ENCODE measurements at places on chromosomes 1 and 21.

- no peaks in the 10 kb centered on the region for H3K4me1 ChIP-seq
- H3K36me3 ChIP-seq: no peaks in the 10 kb centered on the region
- no peaks in the 10 kb centered on the region for H3K27me3 ChIP-seq
- H3K4me3 ChIP-seq: no peak overlapping the region
Observed at GRCh38 chr1:157771661-157772425, 5.1 kb downstream of the FCRL2 start.

- no peak overlapping the region for H3K4me3 ChIP-seq
- H3K27ac ChIP-seq: no peak overlapping the region
- no peaks in the 10 kb centered on the region for H3K4me1 ChIP-seq
Observed at GRCh38 chr21:25967901-25968438, 202.6 kb downstream of the APP start.

GRCh38 chr1:231953660-231954059, 327.1 kb downstream of the DISC1 start:
- no peaks in the 10 kb centered on the region for H3K27me3 ChIP-seq
- H3K36me3 ChIP-seq: no peaks in the 10 kb centered on the region
- peaks cover 4% of the 10 kb centered on the region for H3K4me1 ChIP-seq
- H3K4me3 ChIP-seq: no peak overlapping the region

DNA sequence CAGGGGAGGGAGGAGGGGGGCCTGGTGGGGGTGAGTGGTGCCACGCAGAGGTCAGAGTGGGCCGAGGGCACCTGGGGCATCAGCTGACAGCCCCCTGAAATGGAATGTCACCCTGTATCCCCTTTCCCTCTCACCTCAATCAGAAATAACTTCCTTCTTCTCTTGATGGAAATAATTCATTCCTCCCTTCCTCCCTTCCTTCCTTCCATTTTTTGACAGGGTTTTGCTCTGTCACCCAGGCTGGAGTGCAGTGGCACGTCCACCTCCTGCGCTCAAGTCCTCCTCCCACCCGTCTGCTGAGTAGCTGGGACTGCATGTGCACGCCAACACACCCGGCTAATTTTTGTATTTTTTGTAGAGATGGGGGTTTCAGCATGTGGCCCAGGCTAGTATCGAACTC, 48.4 kb upstream of the LRRC3 start:
- no peaks in the 10 kb centered on the region for H3K27me3 ChIP-seq
- H3K27ac ChIP-seq: no peak overlapping the region
- no peaks in the 10 kb centered on the region for H3K4me1 ChIP-seq
- DNase-seq: no peak
- H3K36me3 ChIP-seq: peaks cover 3% of the 10 kb centered on the region

- no peaks in the 10 kb centered on the region for H3K36me3 ChIP-seq
- no peaks in the 10 kb centered on the region for H3K27me3 ChIP-seq
- no peak for DNase-seq
- H3K4me3 ChIP-seq: no peak overlapping the region
- H3K27ac ChIP-seq: no peak overlapping the region
Observed at GRCh38 chr21:14591882-14592281, 45.8 kb upstream of the SAMSN1 start.

- no peak for DNase-seq
- H3K4me1 ChIP-seq: no peaks in the 10 kb centered on the region
- no peak within 1 kb of the TSS for H3K4me3 ChIP-seq
- peaks cover 3% of the 10 kb centered on the region for H3K27me3 ChIP-seq
Observed at GRCh38 chr21:35048706-35049617, at the start of gene RUNX1. TSS of gene RUNX1 (minus strand) at chr21:35049302.

DNA sequence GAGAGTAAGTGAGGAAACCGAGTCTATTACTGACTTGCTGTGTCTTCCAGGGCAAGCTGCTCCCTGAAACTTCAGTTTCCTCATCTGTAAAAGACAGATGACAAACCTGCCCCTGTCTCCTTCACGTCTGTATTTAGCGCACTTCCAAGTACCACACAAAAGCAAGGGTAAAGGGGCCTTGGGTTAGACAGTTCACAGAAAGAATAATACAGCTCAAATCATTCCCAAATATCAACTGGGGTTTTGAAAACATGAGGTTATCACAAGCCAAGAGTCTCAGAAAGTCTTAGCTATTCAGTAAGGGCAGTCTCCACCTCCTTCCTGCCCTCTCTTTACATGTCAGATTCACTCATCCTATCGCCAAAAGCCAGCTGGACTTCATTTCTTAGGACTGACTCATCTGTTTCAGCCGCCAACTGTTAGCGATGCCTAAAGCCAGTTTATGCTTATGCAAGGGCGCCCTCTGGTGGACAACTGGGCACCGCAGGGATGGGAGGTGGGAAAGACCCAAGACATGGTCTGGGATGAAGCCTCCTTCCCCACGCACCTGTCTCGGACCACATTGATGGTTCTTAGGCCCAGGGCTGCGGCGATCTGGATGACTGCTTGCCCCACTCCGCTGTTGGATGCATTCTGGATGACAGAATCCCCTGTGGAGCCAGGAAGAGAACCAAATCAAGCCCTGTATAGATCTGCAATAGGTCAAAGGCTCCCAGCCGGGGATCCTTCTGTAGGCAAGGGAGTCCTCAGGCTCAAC, 21.1 kb upstream of the SRSF4 start:
- no peak overlapping the region for H3K4me3 ChIP-seq
- DNase-seq: peak; percentile 92
- H3K36me3 ChIP-seq: peaks cover 31% of the 10 kb centered on the region
- H3K4me1 ChIP-seq: peaks cover 4% of the 10 kb centered on the region
- no peaks in the 10 kb centered on the region for H3K27me3 ChIP-seq

GRCh38 chr1:89939059-89939570, 55.8 kb upstream of the ZNF326 start:
- no peaks in the 10 kb centered on the region for H3K27me3 ChIP-seq
- DNase-seq: peak; percentile 17
- peaks cover 39% of the 10 kb centered on the region for H3K36me3 ChIP-seq
- peak overlapping the region; percentile 43 for H3K27ac ChIP-seq

DNA sequence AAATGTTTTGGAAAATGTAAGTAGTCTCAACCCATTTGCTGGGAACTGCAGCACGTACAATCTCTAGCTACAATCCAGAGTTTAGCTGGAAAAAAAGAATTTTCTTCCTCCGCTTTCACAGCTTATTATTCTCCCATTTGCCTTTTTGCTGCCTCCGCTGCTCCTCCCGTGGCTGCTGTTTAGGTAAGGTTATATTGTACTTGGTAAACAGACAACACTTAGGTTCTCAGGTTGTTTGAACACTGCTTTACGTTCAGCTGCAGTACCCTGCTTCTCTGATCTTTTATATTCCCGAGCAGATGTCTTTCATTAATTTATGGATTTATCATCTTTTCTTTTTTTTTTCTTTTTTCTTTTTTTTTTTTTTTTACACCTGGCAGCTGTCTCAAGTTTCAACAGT, 14.3 kb downstream of the PROX1 start:
- H3K4me1 ChIP-seq: peaks cover 3% of the 10 kb centered on the region
- H3K27me3 ChIP-seq: no peaks in the 10 kb centered on the region
- no peak for DNase-seq
- H3K4me3 ChIP-seq: no peak overlapping the region

GRCh38 chr1:228794173-228794572, 58.9 kb downstream of the RHOU start:
- peaks cover 9% of the 10 kb centered on the region for H3K4me1 ChIP-seq
- DNase-seq: no peak
- H3K4me3 ChIP-seq: no peak overlapping the region
- no peaks in the 10 kb centered on the region for H3K27me3 ChIP-seq
- no peak overlapping the region for H3K27ac ChIP-seq

- H3K36me3 ChIP-seq: no peaks in the 10 kb centered on the region
- H3K27ac ChIP-seq: no peak overlapping the region
- H3K4me3 ChIP-seq: no peak overlapping the region
- DNase-seq: no peak
- H3K27me3 ChIP-seq: no peaks in the 10 kb centered on the region
- H3K4me1 ChIP-seq: peaks cover 11% of the 10 kb centered on the region
Observed at GRCh38 chr1:209307846-209308245, 275.7 kb upstream of the CAMK1G start.

GRCh38 chr1:193104502-193104906, 710 bp downstream of the GLRX2 start:
- H3K27ac ChIP-seq: peak overlapping the region; percentile 73
- DNase-seq: no peak
- H3K27me3 ChIP-seq: no peaks in the 10 kb centered on the region
- H3K4me3 ChIP-seq: peak overlapping the region; percentile 73
- H3K4me1 ChIP-seq: no peaks in the 10 kb centered on the region

GRCh38 chr1:177278626-177279390, 108.0 kb downstream of the BRINP2 start:
- DNase-seq: no peak
- no peaks in the 10 kb centered on the region for H3K36me3 ChIP-seq
- no peak overlapping the region for H3K27ac ChIP-seq
- H3K4me1 ChIP-seq: no peaks in the 10 kb centered on the region
- no peaks in the 10 kb centered on the region for H3K27me3 ChIP-seq

DNA sequence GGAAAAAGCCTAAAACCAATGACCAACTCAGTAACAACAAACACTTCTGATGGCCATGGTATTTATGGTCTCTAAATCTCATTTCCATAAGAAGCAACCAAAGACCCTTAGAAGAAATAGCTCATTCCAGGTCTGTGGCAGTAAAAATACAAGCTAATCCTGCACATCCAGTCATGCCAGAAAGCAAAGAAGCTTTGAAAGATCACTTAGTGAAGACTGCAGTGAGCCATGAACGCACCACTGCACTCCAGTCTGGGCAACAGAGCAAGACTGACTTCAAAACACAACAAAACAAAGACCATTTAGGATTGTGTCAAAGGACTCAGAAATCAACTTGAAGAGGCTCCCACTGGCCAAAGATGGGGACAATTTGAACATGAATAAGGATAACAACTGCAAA, 18.4 kb upstream of the ELK4 start:
- peaks cover 7% of the 10 kb centered on the region for H3K4me1 ChIP-seq
- no peak overlapping the region for H3K4me3 ChIP-seq
- H3K27ac ChIP-seq: no peak overlapping the region
- H3K36me3 ChIP-seq: no peaks in the 10 kb centered on the region

DNA sequence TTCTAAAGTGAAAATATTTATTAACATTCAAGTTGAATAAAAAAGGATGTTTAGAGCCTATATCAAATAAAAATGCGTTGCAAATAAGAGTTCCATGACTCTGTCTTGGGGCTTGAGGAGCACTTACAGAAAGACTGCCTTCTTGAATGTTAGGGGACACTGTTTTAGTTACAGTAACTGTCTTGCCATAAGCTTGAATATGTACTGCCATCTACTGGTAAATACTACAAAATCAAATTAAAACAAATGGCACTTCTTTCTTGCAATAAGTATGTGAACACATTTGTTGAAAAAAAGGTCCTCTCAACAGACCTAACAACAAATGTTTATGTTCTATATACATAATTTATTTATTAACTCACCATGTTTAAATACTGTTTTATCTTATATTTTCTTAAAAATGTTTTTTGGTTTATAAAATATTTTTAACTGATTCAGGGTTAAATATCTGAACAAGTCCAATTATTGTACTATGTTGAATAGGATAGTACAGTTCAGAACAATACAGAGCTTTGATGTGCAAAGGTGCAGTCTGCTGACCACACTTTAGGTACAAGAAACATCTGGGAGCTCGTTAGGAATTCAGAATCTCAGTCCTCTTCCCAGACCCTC, 199.5 kb downstream of the LRRIQ3 start:
- no peaks in the 10 kb centered on the region for H3K36me3 ChIP-seq
- no peak for DNase-seq
- no peak overlapping the region for H3K27ac ChIP-seq
- H3K27me3 ChIP-seq: no peaks in the 10 kb centered on the region
- H3K4me1 ChIP-seq: no peaks in the 10 kb centered on the region
- no peak overlapping the region for H3K4me3 ChIP-seq

- no peak overlapping the region for H3K4me3 ChIP-seq
- no peaks in the 10 kb centered on the region for H3K4me1 ChIP-seq
- no peaks in the 10 kb centered on the region for H3K27me3 ChIP-seq
- no peak for DNase-seq
- no peak overlapping the region for H3K27ac ChIP-seq
Observed at GRCh38 chr1:15963968-15964648, 11.8 kb downstream of the ZBTB17 start.

- no peak overlapping the region for H3K27ac ChIP-seq
- no peaks in the 10 kb centered on the region for H3K27me3 ChIP-seq
- peaks cover 4% of the 10 kb centered on the region for H3K4me1 ChIP-seq
- no peak overlapping the region for H3K4me3 ChIP-seq
- DNase-seq: no peak
- no peaks in the 10 kb centered on the region for H3K36me3 ChIP-seq
Observed at GRCh38 chr1:227323171-227323966, 5.1 kb upstream of the CDC42BPA start.

- no peak for DNase-seq
- no peaks in the 10 kb centered on the region for H3K36me3 ChIP-seq
- H3K27me3 ChIP-seq: no peaks in the 10 kb centered on the region
- no peaks in the 10 kb centered on the region for H3K4me1 ChIP-seq
- H3K27ac ChIP-seq: no peak overlapping the region
- no peak overlapping the region for H3K4me3 ChIP-seq
Observed at GRCh38 chr1:107058245-107059032, 2.0 kb downstream of the PRMT6 start.

- H3K4me1 ChIP-seq: no peaks in the 10 kb centered on the region
- H3K4me3 ChIP-seq: no peak overlapping the region
- no peak for DNase-seq
- no peaks in the 10 kb centered on the region for H3K27me3 ChIP-seq
- no peaks in the 10 kb centered on the region for H3K36me3 ChIP-seq
- no peak overlapping the region for H3K27ac ChIP-seq
Observed at GRCh38 chr1:238752327-238752726, 634.0 kb upstream of the CHRM3 start.

DNA sequence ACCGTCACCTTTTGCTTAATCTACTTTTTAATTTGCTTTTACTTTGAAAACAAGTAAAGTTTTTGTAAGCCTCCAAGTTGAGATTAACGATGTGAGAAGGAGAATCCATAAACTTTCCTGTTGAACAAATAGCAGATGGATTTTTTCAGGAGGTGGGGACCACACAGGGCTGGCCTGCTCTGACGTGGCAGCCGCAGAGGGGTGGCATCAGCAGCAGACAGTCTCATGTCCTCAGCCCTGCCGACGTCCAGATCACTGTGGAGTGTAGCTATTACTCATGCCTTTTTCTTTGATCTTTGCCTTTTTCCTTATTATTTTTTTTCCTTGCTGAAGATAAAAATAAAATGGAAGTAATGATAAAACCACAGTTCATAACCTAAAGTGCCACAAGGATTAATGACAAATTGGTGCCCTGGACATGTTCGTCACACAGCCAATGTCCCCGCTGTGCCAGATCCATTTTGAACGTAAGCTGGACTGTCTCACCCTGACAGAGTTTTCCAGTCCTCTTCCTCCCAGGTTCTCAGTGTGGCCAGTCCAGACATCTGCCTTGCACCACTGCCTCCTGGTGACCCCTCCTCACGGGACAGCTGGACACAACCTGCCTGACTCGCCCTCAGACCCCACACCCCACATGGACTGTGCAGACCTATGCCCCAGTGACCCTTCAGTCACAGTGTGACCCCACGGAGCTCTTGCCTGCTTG, 15.4 kb upstream of the ZBTB21 start:
- DNase-seq: no peak
- H3K4me1 ChIP-seq: peaks cover 17% of the 10 kb centered on the region
- H3K27ac ChIP-seq: no peak overlapping the region
- no peaks in the 10 kb centered on the region for H3K36me3 ChIP-seq
- peaks cover 6% of the 10 kb centered on the region for H3K27me3 ChIP-seq

GRCh38 chr1:178121883-178122282, 28.0 kb downstream of the RASAL2 start:
- DNase-seq: peak; percentile 11
- H3K36me3 ChIP-seq: no peaks in the 10 kb centered on the region
- H3K4me1 ChIP-seq: peaks cover 3% of the 10 kb centered on the region
- no peak overlapping the region for H3K27ac ChIP-seq
